NCI-H2081 treated with DMSO at 0.1 percent for 48 hours (cell line): ENCODE measurements at places on chromosomes 13 and 19.

DNA sequence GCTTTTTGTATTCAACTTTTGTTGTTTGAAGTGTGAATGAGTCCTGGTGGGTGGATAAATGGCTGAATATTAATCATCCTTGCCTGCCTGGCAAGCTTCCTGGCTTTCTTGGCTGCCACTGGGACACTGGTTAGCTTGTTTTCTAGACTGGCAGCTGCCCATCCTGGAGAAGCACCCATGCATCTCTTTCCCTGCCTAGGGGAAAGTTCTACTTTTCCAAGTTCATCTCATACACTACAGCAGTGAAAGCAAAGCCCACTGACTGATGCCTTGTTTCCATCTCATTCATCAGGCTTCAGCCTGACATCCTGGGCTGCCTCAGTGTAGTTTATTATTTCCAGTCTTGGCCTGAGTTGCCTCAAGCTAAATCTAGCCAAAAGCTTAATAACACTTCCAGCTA is 244.8 kb downstream of the PCDH20 start:
- no peak for DNase-seq

DNA sequence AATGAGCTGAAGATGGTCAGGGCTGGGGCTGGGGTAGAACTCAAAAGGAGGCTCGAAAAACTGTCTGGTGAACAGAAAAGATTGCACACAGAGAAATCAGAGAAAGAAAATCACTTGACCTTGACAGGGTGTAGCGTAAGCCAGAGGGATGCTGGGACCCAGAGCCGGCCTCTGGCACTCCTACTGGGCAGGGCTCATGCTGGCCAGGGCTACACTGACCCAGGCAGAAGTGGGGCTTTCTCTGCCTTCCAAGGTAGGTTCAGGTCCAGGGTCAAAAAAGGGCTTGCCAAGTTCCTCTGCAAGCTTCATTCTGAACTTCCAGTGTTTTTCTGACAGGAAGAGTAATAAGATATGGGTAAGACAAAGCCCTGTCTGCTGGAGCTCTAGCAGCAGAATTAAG is 56.2 kb downstream of the LATS2 start:
- DNase-seq = no peak

GRCh38 chr19:53595510-53595867 is 36.3 kb upstream of the DPRX start:
- DNase-seq = no peak

- no peak for DNase-seq
Observed at GRCh38 chr19:31232180-31232579, 117.1 kb downstream of the TSHZ3 start.

DNA sequence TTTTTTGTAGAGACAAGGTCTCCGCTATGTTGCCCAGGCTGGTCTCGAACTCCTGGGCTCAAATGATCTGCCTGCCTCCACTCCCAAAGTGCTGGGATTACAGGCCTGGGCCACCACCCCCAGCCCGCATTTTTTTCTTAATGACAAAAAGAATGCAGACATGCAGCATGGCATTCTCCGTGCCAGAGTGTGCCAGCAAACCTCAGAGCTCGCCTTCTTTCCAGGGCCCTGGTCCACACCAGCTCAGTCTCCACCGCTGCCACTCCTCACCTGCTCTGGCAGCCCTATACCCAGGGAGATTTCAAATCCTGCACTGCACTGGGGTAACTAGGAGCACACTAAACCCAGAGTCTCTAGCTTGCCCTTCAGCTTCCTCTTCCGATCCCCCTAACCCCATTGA is 41.7 kb downstream of the ZIC5 start:
- no peak for DNase-seq

- DNase-seq = no peak
Observed at GRCh38 chr19:31602548-31602947, 253.3 kb upstream of the TSHZ3 start.

DNA sequence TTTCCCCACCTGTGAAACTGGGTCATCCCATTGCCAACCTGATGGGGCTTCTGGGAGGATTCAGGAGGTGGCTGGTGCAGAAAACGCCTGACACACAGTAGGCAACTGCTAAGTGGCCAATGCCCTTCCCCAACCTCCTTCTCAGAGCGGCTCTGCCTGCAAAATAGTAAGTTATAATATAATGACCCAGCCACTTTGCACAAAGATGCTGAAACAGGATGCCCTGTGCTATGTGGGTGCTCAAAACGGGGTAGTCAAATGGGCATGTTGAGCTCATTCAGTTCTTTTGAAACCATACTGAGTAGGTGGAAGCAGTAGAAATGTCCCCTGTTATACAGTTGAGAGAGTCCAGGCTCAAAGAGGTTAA is 507 bp downstream of the MARCHF2 start:
- DNase-seq = no peak

GRCh38 chr13:24161010-24161775 is 673 bp downstream of the SPATA13 start:
- peak; percentile 16 for DNase-seq

- no peak for DNase-seq
Observed at GRCh38 chr19:2230807-2231533, 5.2 kb downstream of the PLEKHJ1 start.

DNA sequence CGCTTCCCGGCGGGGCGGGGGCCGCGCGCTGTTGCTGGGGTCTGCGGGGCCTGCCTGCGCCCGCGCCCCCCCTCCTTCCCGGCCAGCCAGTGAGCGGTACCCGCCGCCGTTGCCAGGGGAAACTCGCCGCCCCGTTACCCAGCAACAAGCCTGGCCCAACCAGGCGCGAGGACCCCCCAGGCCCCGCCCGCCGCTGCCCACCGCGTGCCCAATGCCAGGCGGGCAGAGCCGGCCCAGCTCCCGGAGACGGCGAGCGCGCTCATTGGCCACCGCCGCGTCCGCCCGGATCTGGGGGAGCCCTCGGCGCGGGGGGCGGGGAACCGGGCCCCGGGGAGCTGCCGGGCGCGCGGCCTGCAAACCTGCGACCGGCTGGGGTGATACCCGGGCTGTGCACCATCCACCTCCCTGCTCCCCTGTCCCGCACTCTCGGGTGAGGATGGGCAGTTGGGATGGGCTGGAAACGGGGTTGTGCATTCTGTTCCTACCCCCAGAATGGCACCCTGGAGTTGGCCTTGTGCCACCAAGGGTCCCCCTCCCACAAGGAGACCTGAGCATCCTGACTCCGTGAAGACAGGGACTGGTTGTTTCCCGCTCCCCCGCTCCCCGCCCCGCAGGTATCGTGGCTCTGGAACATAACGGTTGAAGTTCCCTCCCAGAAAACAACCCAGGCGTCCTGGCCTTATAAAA is 8.8 kb upstream of the BBC3 start:
- peak; percentile 9 for DNase-seq

DNA sequence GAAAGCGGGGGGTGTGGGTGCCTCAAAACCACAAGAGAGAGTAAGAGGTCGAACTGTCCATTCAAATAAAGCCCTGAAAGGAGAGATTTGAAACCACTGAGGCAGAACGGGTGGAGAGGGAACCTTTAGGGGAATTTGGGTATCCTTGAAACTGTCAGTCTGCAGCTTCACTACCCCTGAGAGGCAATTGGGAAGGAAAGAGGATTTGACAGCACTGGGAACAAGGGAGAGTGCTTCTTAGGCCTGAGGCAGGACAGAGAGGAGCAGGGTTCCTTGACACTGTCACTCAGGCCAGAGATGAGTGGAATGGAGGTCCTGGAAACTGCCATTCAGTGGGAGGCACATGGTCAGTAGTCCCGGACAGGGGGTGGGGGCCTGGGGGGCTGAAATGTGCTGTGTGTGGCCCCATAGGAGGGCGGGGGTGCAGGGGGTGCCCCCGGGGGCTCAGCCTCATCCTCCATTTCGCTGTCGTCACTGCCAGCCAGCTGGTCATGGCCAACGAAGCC is 5.0 kb downstream of the GFY start:
- no peak for DNase-seq

DNA sequence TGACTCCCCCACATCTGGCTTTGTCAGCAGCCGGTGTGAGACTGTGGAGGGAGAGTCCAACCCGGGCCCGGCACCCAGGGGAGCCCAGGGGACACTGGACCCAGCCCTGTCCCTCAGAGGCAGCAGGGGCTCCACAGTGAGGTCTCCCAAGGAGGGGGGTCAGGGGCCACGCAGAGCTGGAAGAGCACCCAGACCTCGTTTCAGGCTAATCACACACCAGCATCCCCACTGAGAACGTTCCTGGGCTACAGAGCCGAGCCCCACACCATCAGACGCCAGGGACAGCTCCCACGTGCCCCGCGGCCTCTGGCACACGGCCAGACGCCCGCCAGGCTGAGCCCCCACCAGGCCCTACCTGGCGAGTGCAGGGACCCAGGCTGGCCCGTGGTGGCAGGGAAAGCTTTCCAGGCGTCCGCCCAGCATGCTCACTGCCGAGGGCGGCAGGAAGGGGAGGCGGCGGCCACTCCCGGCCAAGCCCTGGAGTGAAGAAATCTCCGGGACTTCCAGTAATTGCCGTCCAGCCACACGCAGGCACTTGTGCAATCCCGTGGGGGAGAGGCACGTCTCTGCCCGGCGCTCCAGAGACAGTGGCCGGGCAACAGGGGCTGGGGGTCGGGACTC is 19.2 kb downstream of the SBNO2 start:
- no peak for DNase-seq

DNA sequence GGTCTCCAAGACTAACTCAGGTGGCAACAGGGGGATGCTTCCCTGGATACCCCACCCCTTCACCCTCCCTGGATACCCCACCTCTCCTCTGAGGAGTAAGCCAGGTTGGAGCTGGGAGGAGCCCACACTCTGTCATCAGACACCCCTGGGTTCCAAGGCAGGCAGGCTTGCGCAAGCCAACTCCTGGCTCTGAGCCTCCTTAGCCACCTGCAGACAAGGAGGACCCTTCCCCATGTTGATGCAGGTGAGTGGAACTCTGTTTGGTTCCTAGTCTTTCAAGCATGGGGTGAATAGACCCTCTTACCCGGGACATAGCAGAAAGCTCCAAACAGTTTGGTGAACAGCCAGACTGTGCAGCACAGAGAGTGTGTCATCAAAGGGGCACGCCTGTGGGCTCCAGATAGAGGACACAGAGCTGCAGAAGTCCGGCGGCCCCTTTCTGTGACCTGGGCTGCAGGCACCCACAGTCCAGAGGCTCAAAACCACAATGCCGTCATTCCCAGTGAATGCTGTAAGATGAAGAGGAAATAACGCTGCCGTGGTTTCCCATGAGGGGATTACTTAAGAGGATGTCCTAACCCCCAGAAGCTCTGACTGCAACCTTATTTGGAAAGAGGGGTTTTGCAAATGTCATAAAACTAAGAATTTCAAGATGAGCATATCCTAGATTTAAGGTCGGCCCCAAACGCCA is 12.1 kb upstream of the HAS1 start:
- DNase-seq = no peak

GRCh38 chr19:7480970-7481255 is 7.9 kb downstream of the PEX11G start:
- no peak for DNase-seq

GRCh38 chr19:1508507-1508856 is 4.3 kb downstream of the ADAMTSL5 start:
- no peak for DNase-seq

DNA sequence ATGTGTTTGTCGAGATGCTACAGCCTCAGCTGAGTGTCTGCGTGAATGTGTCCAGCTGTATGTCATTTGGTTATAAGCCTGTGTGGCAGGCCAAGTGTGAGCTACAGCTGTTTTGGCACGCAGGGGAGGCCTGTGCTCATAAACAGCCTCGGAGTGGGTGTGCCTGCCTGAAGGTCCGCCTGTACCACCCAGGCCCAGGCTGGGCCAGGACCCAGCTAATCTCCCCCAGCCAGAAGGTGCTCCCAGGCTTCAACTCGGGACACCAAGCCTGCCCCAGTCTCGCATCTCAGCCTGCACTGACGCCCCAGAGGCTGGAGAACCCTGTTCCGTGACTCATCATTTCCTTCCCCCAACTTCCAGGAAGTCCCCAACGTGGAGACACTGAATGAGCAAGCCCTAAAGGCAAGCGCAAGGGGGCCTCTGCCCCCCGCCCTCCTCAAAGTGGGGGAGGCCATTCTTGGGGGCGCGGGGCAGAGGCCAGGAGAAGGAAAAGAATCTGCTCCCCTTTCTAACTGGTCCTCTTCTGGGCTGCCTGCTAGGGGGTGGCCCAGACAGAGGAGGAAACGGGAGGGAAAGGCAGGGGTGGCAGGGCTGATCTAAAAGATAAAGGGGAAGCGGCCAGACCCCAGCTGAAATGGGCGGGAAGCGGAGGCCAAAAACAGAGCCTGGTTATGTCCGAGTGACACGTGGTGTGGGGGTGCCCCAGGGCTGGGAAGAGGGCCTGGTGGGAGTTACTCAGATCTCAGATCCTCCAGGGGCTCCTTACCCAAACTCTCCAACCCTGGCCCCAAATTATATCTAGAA is 2.0 kb downstream of the SLC1A5 start:
- DNase-seq = no peak

DNA sequence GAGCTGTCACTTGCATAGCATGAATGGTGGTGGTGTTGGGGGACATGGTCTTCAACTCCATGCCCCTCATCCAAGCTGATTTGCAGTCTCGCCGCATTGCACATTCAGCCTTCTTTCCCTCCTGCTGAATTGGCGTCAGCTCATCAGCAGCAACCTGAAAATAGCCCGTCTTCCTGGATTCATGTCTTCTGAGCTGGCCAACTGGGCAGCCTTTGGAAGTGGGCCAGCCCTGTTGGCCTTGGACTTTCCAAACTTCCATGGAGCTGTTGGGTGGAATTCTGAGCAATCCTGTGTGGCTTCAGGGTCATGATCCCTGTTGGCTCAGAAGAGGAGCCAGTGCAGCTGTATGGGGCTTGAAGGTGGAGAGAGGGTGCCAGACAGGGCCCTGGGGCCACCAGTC is 68.8 kb downstream of the ZNF536 start:
- DNase-seq = no peak

GRCh38 chr19:38726761-38727301 is 17.4 kb downstream of the CAPN12 start:
- DNase-seq = no peak

DNA sequence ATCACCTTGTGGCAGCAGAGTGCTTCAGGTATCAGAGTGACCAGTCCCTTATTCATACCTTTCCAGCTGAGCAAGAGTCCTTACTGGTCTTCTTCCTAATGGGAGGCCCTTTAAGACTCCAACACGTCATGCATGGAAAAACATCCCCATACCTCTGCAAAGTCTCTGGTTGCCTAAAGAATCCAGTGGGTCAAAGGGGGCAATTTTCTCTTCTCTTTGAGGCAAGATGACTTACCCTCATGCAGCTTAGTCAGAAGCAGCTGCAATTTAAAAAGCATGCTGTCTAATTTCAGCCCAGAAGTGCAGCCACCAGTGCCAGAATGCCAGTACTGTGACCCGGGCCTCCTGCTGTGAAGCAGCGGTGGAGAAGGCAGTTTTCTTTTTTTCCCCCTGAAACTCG is 18.7 kb downstream of the PPP5C start:
- no peak for DNase-seq

GRCh38 chr13:67519356-67519755 is 289.2 kb upstream of the PCDH9 start:
- DNase-seq = no peak

DNA sequence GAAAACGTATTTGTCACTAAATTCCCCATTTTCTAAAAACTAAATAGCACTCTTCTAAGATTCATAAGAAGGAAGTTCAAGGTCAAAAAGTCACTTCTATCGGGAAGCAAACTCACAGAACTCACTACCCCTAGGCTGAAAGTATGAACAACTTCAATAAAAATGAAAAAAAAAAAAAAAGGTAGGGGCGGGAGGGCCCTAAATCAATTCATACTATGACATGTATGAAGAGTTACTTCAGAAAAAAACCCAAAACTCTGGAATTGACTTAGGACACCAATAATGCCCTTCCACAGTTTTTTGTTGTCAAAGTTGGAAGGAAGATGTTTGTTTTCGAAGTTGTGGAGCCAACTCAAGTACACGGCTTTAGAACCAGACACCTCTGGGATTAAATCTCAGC is 1.1 kb downstream of the SUCLA2 start:
- no peak for DNase-seq
